ENCODE measurements at places on chromosomes 2 and 18.

DNA sequence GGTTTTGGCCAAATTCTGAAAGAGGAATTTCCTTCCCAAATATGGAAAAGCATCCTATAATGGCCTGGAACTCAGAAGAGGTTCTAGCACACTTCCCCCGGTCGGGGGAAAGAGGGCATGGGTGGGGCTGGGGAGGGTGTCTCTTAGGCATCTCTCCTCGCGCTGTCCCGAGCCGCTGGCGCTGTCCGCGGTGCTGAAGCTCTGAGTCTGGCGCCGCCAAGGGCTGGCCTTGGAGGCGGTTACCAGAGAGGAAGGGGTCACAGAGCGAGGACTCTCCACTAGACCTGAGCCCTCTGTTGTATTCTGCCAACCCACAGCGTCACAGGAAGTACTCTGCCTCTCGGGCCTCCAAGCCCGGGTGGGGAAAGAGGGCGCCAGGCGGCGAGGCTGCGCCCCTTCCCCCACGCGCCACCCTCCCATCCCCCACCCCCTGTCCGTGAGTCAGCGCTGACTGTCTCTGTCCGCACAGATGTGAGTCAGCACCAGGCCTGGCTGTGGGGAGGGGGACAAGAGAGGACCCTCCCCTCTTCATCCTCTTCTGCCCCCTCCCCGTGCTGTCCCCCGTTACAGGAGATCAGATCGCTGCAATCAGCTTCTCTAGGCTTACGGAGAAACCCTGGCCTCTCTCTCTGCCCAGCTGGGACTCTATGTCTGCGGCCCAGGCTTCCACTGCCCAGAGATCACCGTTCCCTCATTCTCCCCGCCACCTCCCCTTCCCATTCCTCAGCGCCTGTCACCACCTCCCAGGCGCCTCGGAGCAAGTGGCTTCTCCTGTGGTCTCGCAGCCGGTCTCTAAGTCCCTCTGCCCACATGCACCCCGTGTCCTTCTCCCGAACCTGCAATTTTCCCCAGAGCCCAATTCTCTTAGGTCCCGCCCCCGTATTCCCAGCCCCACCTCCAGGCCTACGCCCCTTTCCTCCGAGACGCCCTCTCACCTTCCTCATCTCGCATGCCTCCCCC lies 779 bp downstream of the PTPRN start:
- peak; percentile 43 for DNase-seq

GRCh38 chr18:36499938-36500337 lies 202.4 kb downstream of the FHOD3 start:
- peak; percentile 54 for DNase-seq

DNA sequence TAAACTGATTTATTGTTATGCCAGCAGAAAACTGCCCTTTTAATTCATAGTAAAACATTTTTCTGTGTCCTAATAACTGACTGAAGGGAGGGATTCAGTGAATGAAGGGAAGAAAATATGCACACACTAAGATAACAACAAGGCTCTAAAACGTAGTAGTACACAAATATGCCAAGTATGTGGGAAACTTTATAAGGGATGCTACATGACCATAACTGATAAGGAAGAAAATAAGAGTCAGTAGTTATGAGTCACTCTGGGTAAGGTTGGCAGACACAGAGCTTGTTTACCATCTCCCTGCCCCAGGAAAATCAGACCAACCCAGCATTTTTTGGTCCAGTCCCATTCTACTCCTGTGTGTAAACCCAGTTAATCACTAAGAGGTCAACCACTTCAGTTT lies 124.2 kb downstream of the RPRM start:
- no peak for DNase-seq

- no peak for DNase-seq
Observed at GRCh38 chr2:233234264-233234663, 17.2 kb upstream of the ATG16L1 start.

DNA sequence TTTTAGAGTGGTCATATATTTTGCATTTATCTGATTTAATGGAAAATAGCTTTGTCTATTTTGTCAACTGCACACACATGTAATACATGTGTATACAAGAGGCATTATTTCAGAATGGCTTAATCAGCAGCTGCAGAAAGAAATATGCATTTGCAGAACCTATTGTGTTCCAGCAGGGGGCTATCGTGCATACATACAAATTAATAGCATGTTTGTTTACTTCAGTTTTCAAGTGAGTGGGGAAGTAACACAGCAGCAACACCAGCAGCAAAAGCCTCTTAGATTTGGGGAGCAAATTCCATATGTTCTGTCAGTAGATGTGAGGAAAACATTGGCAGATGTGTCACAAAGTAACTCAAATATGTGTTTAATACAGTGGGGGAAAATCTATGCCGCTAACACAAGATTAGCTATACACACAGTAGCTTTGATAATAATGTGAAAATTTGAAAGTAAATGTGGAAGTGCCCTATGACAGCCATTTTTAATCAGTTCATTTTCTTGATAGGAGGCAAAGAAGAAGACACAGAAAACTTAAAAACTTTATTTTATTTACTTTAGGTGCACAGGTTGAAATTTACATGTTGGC lies 218.1 kb downstream of the WDR7 start:
- DNase-seq, result no peak

DNA sequence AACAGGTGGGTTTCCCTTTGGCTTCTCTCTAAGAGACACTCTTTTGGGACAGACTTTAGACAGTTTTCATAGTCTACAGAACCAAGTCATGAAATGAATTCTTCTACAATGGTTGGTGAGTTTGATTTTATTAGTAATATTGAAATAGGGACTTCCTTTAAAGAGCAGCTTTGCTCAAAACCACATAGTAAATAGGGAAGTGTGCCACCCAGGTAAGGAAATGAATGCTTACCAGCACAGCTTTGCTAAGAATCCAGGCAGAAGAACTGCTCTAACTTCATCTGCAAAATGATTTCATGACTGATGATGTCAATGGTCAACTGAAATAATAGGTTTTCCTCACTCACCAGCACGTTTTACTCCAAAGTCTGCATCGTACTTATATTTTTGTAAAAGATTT lies 89.2 kb downstream of the NYAP2 start:
- DNase-seq, result no peak

- no peak for DNase-seq
Observed at GRCh38 chr2:177983183-177983788, 89.3 kb downstream of the PDE11A start.

DNA sequence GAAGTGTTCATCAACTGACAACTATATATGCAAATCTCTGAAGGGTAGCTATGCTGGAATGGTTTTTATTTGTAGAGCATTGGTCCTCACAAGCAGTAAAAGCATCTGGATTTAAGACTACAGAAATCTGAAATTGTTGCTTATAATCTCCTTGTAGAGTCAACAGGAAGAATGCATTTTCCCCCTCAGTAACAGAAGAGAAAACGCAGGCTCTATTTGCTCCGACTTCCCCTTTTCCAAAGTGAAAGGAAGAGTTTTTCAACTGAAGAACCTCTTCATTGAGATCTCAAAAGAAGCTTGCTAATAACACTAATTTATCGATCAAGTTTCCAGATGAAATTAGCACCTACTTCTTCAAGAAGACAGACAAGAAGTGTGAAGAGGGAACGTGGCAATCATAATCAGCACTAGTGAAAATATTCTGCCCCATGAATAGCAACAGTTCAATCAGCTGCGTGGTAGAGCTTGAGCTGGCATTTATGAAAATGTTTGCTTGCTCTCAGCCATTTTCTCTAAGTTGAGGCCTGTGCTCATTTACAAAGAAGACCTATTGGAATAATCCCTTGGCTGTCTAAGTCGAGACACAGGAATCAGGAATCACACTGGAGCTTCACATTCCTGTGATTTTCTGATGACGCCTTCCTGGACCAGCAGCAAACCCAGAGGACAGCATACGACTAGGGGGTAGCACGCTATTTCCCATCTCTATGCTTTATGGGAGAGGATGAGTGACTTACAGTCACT lies 43.7 kb downstream of the TGIF1 start:
- DNase-seq, result no peak
